Nasal cavity respiratory epithelium epithelial cell of viscerocranial mucosa (primary cell): ENCODE measurements at places on chromosomes 1 and 21. TPM values are rescaled to one million over a fixed set of nuclear protein-coding genes. Genes with fewer than 3 reads are reported as not detected.

Gene SV2A
- total RNA-seq: 0.34 and 0.36 TPM in 2 replicates

Gene OR2AK2
- not detected in 2 replicates for total RNA-seq

Gene PCBP3
- total RNA-seq: 0.21 TPM in 1 of 2 replicates, not detected in the other

Gene NUDT4B
- total RNA-seq: 13.5 and 17.8 TPM in 2 replicates

Gene LYPD8
- not detected in 2 replicates for total RNA-seq

Gene RLF
- 33.2 and 39.1 TPM in 2 replicates for total RNA-seq

Gene GJA5
- under 0.01 TPM in 1 of 2 replicates, not detected in the other for total RNA-seq
